GM12865 (cell line): ENCODE measurements at places on chromosomes 11 and 22.

DNA sequence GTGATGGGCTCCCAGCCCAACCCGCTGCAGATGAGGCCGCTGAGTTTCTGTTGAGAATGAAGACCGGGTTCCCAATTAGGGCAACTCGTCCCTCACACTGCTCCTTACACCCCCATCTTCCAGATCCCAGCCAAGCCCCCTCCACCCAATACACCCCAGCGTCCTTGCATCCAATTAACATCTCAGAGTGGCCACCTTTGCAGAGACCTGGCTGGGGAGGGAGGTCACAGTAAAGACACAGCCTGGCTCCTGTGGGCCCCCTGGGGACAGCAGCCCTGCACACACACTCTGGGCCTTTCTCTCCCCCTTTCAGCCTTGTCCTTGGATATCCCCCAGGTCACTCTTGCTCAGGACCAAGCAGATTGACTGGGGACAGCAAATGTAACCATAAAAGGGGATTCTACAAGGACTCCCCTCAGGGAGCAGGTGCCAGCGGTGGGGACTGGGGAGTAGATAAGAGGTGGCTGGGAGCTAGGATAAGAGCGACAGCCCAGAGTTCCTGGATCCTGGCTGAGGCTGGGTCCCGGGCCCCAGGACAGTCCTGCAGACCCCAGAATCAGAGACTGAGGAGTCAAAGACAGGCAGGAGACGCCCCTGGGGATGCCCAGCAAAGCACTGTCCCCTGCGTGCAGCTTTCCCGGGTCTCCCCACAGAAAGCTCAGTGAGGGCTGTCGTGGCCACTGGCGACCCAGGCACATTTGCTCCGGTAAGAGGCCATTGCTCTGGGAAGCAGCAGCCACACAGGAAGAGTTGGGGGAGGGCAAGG is 8.4 kb downstream of the APOBEC3A start:
- no peak for DNase-seq

- peak; percentile 74 for DNase-seq
Measured at GRCh38 chr22:36286096-36286957, 33.4 kb downstream of the APOL1 start.

GRCh38 chr22:17097701-17098100 is 12.9 kb downstream of the IL17RA start:
- no peak for DNase-seq

DNA sequence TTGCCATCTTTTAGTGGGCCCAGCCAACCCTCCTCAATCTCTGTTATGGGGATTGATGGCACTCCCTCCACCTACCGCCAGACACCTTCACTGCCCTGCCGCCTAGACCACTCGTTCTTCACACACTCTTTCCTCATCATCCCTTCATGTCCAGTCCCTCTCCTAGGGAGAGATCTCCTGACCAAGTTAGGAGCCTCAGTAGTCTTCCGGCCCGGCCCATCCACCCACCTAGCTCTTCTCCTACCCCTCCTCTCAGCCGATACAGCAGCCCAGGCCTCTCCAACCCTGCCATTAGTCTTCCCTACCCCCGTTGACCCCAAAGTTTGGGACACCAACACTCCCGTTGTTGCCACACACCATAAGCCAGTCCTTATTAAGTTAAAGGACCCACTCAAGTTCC is 11.0 kb upstream of the OR56A3 start:
- DNase-seq: no peak

DNA sequence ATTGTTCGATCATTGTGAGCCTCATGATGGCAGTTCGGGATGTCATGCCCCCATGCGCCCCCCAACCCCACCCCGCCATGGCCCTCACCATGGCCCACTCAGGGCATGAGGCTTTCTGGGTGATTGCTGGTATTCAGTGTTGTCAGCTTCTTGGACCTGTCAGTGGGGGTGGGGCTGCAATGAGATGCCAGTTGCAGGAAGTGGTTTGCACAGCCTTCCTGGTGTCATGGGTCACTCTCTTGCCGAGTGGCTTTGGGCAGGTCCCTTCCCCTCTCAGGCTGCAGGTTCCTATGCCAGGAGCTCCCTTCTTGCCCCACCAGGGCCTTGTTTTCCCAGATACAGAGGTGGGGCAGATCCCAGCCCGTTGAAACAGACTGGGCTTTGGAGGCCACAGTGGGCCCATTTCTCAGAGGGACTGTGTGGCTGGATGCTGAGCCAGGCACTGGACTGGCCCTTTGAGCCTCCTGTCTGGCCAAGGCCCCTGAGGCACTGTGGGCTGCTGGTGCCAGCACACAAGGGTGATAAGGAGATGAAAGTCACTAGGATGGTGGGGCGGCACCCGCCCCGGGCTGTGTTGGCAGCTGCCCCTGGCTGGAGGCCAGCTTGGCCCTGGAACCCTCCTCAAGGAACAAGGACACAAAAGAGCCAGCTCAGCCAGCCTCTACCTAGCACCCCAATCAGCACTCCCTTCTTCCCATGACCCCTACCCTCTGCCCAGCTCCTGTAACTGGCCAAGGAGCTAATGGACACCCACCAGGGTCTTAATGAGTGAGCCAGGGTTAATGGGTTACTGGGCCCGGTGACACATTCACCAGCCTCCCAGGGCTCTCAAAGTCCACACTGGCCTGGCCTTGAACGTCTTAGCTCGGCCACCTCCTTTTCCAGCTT is 1.5 kb upstream of the GGT1 start:
- peak; percentile 43 for DNase-seq
